ENCODE measurements at places on chromosomes 6 and 20.

- DNase-seq = no peak
Measured at GRCh38 chr20:7347409-7347808, 579.9 kb downstream of the BMP2 start.

DNA sequence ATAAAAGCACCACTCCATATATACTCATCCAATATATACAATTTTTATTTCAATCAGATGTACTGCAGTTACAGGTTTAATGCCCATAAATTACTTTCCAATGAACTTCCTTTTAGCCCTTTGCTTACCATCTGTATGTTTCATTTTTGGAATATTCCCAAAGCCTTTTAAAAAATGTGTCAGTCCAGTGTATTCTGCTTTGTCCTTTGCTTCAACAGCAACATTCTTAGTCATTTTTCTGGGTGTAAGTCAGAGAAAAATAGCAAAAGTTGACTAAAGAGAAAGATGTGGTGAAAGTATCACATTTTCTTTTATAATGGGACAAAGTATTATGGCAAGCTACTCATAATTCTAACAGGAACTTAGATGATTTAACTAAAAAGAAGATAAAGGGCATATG is 15.2 kb downstream of the DSE start:
- no peak for DNase-seq

- no peak for DNase-seq
Measured at GRCh38 chr6:89260832-89261231, 43.7 kb upstream of the GABRR1 start.

DNA sequence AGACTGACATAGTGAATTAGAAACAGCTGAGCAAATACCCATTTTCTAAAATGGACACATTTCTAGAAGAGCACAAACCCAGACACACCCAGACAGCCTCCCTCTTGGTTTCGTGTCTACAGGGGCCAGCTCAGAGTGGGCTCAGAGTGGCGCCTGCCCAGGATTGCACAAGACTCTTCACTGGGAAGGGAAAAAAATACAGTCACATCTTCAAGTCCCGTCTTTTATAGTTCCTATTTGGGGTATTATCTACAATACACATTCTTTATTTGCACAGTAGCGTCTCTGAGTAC is 246.1 kb upstream of the AFDN start:
- no peak for DNase-seq

DNA sequence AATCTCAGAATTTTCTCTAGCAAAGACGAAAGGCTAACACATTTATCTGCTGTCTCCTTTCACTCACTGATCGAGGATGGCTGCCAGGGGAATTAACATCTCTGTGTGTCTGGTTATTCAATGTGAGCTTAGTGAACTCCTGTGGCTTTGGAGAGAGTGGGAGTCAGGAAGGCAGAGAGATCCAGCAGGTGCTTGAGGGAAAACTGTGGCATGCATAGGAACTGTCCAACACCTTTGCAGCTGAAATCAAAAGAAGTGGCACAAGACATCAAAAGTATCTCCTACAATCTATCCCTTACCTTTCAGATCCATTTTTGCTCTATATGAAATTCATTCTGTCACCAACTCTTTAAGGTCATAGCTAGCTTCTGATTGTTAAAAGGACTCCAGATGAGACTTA is 11.8 kb upstream of the FAM184A start:
- DNase-seq = no peak

DNA sequence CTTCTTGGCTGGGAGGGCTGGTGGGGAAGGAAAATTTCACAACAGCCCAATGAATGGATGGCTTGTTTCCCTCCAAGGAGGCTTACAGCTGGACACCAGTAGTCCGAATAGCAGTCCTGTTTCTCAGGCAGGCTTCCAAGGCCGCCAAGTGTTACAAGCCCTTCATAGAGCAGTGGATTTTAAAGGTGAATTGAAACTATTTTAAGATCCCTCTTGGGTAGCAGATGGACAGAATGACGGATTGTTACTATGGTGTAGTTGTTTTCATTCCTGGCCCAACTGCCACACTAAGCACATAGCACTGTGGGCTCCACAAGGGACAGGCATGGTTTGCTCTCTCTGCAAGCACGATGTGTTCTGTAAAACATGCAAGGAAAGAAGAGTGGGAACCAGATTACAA is 203.3 kb upstream of the TAB2 start:
- no peak for DNase-seq

GRCh38 chr6:149093643-149094042 is 223.9 kb upstream of the TAB2 start:
- peak; percentile 46 for DNase-seq

DNA sequence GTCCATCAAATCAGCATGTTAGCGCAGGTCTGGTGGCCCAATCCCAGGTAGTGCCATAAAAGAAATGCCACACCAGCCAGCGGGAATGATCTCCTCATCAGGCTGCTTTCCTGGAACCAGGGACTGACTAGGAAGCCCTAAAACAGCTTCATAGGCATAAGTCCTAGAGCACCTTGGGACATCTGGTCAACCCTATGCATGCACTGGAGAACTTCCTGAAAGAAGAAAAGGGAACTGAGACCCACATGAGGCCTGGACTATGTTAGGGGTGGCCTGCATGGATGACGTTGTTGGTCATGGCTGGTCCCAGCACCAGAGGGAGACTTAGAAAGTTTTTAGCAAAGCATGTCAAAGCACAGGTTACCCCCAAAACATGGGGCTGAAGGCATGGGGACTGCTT is 7.6 kb upstream of the KCNK16 start:
- DNase-seq = no peak

DNA sequence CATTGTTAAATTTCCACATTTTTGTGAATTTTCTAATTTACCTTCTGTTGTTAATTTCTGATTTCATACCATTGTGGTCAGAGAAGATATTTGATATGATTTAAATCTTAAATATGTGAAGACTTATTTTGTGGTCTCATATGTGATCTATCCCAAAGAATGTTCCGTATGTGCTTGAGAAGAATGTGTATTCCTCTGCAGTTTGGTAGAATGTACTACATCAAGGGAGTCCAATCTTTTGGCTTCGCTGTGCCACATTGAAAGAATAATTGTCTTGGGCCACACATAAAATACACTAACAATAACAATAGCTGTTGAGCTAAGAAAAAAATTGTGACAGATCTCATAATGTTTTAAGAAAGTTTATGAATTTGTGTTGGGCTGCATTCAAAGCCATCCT is 176.2 kb upstream of the PRND start:
- peak; percentile 89 for DNase-seq

- DNase-seq = no peak
Measured at GRCh38 chr20:59145247-59145923, 18.2 kb upstream of the ZNF831 start.

- no peak for DNase-seq
Measured at GRCh38 chr20:26295006-26295405, 598.4 kb upstream of the ZNF337 start.

DNA sequence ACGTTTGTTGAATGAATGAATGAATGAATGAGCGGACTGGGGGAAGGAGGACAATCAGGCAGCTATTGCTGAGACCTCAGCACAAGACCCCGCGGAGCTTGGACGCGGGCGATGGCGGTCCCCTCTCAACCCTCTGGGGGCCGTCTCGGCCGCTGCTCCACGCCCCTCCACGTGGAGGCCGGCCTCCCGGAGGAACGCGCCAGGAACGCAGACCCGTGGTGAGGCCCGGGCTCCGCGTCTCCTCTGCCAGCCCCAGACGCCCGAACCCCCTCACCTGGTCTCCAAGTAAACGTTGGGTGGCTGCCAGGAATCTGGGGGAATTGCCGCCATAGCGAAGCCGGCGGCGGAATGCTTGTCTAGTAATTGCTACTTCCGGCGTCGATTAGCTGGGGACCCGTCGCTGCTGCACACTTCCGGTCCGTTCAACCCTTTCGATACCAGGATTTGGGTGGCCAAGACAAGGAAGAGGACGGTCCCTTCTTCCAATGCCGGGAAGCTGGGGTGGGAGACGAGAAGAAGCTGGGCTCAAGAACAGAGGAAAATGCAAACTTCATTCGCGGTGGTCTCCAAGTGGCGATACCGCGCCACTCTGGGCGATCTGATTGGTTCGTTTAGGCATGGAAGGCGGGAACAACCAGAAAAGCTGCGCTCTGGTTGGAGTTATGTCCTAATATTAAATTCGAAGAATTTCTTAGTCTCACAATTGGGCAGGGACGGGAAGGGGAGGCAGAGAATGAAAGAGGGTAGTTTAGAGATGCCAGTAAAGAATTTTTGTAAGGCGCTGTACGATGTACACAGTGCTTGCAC is at the start of gene PPIL1:
Gene PPIL1 (minus strand): TSS at position 361 of the 807 bp plus-strand sequence. CDS start 31 bp downstream, at position 330.
- DNase-seq = peak; percentile 76

DNA sequence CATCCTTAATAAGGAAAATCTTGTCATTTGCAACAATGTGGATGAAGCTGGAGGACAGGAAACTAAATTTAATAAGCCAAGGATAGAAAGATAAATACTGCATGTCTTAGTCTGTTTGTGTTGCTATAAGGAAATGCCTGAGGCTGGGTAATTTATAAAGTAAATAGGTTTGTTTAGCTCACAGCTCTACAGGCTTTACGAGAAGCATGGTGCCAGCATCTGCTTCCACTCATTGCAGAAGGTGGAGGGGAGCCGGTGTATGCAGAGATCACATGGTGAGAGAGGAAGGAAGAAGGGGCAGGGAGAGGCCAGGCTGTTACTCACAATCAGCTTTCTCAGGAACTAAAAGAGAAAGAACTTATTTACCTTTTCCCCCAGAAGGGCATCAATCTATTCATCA is 118.9 kb upstream of the SMLR1 start:
- DNase-seq = no peak

GRCh38 chr6:150313781-150314180 is 55.0 kb upstream of the IYD start:
- DNase-seq = no peak

DNA sequence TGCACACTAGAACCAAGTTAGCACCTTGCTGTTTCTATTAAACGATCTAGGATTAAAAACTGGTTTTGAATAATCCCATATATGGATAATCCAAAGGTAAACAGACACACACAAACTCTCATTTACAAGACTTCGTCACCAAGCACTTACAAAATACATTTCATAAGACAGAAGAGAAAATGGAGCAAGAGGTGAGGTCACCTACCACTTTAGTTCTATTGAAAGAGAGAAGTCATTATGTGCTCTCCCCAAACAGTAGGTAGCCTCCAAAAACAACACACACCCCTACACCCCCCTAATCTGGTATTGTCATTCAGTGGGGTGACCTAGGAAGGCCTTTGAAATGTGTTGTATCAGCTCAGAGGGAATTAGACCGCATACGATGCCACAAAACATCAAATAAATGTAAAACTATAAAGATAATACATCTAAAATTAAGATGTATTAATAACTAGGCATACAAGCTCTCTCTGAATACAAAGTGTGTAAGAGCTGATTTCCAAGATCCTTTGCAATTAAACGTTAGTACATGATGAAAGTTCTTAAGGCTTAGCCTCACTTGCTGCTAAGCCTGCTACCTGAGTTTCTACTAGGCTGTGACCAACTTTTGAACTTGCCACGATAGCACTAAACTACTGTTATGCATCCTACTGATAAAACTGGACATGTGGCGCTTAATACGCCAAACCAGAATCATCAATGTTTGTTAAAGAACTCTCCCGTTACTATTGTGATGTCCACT is 1.6 kb downstream of the SRPK1 start:
- DNase-seq = no peak

DNA sequence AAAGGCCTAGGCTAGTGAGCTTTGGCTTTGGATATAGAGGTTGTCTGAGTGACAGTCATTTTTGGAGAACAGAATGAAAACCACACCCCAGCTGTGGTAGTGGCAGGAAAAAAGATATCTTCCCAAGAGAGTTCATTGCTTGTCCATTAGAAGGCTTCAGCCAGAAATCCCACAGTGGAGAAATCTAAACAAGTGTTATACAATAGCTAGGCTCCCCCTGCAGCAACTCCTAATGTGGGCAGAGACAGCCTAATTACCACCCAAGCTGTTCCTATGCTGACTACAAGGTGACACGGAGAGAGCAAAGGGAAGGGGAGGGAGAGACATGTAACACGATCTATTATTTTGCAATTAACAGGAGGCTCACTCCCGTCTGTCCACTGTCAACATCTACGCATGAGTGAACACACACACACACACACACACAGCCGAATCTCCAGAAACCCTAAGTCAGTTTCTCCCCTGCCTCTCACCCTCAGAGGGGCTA is 147.5 kb upstream of the TCF21 start:
- no peak for DNase-seq

GRCh38 chr6:30703821-30704220 is 13.0 kb upstream of the NRM start:
- DNase-seq = no peak

DNA sequence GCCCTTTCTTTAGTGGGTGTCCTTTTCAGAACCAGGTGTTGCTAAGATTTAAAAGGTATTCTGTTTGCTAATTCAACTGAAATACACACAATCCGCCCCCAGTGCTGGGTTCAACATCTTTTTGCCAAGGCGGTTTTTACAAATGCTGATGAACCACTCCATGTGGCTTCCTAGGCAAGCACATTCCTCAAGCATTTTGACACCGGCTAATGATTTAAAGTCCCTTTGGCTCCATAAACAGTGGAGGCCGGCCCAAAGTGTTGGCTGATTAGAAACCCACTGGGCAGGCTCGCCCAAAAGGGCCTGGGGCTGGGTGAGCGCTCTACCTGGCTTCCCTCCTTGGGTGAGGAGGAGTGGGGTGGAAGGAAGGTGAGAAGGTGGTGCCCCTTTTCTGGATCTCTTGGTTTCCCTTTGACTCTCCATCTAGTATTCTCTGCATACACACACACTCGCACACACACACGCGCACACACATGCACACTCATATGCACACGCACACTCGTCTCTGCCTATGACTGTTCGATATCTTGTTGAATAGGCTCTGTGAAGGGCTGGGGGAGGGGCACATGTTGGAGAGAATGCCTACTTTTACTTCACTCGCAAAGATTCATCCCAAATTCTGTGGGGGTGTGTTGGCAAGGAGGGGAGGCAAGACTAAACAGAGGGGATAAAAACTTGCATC is 66.7 kb upstream of the ARMC2 start:
- DNase-seq = no peak

DNA sequence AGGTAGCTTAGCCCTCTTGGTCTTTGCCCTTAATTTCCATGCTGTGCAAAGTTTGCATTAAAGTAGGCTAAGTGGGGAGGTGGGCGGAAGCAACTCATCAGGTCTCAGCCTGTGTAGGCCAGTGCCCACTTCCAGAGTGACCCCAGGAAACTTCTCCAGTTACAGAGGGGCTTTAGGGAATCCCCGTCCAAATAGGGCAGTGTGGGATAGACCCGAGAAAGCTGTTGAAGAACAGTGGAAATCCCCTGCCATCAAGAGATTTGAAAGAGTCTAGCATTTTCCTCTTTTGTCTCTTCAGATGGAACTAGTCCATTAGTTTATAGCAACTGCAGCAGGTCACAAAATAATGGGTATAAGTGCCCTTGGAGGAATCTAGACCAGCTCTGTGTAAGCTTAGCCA is 20.2 kb downstream of the SF3B5 start:
- no peak for DNase-seq
